ENCODE measurements at places on chromosomes 5 and 9. TPM values are rescaled to one million over a fixed set of nuclear protein-coding genes. Genes with fewer than 3 reads are reported as not detected.

The CAMK4 gene
- 0.39 TPM for total RNA-seq

The TLX3 gene
- total RNA-seq = not detected

GRCh38 chr5:144944936-144945335, 774.3 kb downstream of the KCTD16 start:
- H3K36me3 ChIP-seq = no peaks in the 10 kb centered on the region
- no peak for DNase-seq
- no peaks in the 10 kb centered on the region for H3K27me3 ChIP-seq
- no peak overlapping the region for H3K4me3 ChIP-seq
- H3K4me1 ChIP-seq = no peaks in the 10 kb centered on the region

The PAPPA gene
- total RNA-seq = 1.2 TPM

DNA sequence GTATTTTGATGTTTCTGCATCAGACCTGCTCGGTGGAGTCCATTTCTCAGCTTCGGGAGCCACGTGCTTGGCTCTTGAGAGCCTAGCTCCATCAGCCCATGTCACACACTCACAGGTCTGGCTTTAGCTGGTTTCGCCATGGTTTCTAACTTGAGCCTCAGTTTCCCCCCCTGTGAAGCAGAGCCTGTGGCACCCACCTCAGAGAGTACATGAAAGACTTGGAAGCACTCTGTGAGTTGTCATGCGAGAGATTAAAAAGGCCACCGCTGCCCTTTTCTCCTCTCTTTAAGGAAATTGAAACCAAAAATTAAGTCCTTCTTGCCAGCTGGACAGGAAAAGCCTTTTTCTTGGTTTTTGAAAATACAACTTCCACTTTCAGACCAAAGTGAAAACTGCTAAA, 8.8 kb downstream of the TENT4A start:
- H3K27ac ChIP-seq = peak overlapping the region; percentile 56

DNA sequence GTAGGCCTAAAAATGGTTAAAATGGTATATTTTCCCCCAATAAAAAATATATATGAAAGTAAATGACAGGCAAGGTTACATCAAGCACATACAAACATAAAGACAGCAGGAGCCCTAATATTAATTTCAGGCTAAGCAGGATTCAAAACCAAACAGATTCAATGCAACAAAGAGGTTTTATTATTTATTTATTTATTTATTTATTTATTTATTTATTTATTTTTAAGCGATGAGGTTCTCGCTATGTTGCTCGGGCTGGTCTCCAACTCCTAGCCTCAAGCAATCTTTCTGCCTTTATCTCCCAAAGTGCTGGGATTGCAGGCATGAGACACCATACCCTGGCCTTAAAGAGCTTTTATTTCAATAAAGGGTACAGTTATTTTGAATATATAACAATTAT, 106.4 kb upstream of the SHB start:
- H3K27me3 ChIP-seq = no peaks in the 10 kb centered on the region
- H3K27ac ChIP-seq = no peak overlapping the region
- H3K36me3 ChIP-seq = no peaks in the 10 kb centered on the region
- no peak overlapping the region for H3K4me3 ChIP-seq

GRCh38 chr9:74496406-74496805, 729 bp upstream of the RORB start:
- no peaks in the 10 kb centered on the region for H3K4me1 ChIP-seq
- no peak for DNase-seq
- no peak overlapping the region for H3K27ac ChIP-seq
- H3K4me3 ChIP-seq = peak overlapping the region; percentile 32
- no peaks in the 10 kb centered on the region for H3K36me3 ChIP-seq

The C8G gene
- total RNA-seq = 2.9 TPM

The GABRA6 gene
- not detected for total RNA-seq

DNA sequence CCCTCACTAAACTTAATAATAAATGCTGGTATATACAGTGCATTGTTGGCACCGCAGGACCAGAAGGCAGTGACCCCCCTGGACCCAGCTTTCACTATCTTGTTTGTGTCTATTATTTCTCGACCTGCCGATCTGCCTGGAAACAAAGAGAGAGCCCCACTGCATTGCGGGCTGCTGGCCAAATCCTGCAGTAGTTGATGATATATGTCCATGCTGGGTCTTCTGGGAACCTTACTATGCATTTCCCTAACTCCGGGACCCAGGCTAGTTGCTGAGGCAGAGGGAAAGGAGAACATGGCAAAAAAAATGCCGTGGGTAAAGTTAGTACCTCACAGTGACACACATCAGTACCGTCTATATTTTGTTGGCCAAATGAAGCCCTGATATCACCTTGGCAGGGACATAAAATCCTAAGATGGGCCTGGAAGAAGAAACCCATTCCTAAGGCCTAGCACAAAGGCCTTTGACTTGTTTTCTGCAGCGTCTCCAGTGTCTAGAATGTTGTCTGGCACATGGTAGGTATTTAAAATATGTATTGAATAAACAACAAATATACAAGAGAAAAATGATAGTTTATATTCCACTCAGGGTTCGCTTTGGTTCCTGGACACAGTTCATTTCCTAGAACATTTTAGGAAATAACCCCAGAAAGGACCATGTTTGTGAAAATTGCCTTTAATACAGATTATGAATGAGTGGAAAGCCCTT, 46.1 kb downstream of the NMUR2 start:
- H3K27ac ChIP-seq = no peak overlapping the region

- H3K27me3 ChIP-seq = no peaks in the 10 kb centered on the region
- H3K4me3 ChIP-seq = peak overlapping the region; percentile 45
- H3K4me1 ChIP-seq = peaks cover 4% of the 10 kb centered on the region
- H3K27ac ChIP-seq = no peak overlapping the region
- DNase-seq = no peak
- no peaks in the 10 kb centered on the region for H3K36me3 ChIP-seq
These were observed 24.1 kb upstream of the PTGS1 start for GRCh38 chr9:122346478-122347347.

DNA sequence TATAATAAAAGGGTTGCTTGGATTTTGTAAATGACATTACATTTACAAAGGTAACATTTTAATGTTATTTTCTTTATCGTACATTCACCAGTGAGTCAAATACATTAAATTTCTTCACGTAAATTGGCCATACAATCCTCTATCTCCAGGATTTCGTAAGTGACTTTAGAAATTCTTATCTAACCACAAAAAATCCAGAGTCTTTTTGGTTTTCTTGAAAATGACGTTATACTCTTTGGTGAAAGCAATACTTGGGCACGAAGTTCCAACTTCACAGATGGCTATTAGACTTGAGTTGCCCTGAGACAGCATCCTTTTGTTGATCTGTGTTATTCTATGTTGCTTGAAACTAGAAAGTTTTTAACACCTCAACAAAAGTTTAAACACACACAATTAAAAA, 87.4 kb upstream of the CDH10 start:
- H3K27ac ChIP-seq = no peak overlapping the region
- H3K4me3 ChIP-seq = no peak overlapping the region
- H3K36me3 ChIP-seq = no peaks in the 10 kb centered on the region
- no peak for DNase-seq
